CD8-positive, alpha-beta T cell (primary cell): ENCODE measurements at places on chromosomes 12 and 14.

DNA sequence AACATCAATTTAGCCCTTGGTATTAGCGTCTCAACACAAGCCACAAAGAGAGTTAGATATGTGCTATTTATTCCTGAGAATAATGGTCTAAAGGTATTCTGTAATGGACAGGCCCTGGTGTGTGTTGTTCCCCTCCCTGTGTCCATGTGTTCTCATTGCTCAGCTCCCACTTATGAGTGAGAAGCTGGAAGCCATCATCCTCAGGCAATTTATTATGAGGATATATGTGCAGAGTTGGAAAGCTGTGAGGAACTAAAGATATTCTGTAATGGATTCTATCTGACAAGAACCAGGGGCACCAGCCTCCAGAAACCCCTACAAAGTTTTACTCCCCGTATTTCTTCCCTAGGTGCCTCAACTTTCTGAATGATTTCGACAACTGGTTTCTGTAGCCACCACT, 210.8 kb downstream of the GRIN2B start:
- DNase-seq, result no peak

DNA sequence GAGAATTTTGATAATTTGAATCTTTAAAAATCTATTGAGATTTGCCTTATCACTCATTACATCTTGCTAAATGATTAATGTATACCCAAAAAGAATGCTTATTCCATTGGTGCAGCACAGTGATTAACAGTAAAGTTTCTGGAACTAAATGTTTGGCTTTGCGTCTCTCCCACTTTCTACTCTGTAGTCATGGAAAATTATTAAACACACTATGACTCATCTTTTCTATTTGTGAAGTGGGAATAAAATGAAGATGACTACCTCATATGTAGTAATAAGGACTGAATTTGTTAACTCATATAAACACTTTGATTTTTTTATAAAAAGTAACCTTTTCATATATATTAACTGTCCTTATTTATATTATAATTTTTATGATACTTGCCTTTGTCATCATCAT, 118.1 kb downstream of the RERGL start:
- DNase-seq, result no peak

- DNase-seq, result no peak
These were observed 69.4 kb downstream of the PLEKHG3 start for GRCh38 chr14:64773577-64773976.

- DNase-seq, result no peak
These were observed 357.4 kb downstream of the ATP23 start for GRCh38 chr12:58298803-58299202.

- no peak for DNase-seq
These were observed 36.0 kb downstream of the TMEM63C start for GRCh38 chr14:77217551-77217950.

DNA sequence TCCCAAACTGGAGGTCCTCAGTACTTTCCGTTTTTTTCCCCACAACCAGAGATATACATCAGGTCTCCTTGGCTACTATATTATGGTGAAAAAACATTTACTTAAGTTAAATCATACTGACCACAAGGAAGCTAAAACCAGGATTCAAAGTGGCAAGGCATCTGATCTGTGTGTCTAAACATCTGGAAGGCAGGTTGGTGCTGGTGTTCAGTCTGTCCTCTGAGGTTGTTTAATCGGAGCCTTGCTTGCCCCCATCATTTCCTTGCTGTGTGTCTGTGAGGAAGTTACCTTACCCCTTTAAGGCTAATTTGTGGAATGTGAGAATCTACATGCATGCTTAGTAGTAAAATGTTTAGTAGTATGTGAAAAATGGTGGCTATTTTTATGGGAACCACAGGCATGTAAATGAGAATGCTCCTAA, 75.6 kb downstream of the GALNT4 start:
- DNase-seq, result no peak

DNA sequence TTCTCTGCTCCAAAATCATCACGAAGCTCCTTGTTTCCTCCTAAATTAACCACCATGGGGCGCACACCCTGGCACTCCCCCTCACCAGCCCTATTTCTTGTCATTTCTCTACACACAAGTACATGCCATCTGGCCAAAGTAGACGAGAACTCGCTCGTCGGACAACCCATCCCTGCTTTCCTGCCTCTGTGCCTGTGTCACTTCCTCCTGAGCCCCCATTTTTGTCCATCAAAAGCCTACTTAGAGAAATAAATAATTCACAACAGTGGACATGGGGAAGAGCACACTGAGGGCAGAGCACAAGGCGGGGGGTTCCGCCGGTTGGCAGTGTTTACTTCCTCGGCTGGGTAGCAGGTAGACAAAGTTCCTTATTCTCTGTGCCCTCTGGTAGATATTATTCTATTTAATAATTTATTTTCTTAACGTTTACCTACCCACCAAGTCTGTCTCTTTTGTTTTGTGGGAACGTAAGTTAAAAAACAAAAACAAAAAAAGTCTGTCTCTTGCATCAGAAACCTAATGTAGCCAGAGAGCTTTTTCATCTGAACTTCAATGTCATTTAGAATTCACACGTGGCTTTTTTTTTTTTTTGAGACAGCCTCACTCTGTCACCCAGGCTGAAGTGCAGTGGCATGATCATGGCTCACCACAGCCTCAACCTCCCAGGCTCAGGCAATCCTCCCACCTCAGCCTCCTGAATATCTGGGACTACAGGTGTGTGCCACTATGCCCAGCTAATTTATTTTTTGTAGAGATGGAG, 6.0 kb downstream of the VPS37B start:
- no peak for DNase-seq

- DNase-seq, result no peak
These were observed 163.8 kb upstream of the LMNTD1 start for GRCh38 chr12:25716842-25717241.

- no peak for DNase-seq
These were observed 41.2 kb upstream of the MED13L start for GRCh38 chr12:116318576-116319232.

GRCh38 chr14:52558688-52559087, 6.1 kb downstream of the GPR137C start:
- no peak for DNase-seq

DNA sequence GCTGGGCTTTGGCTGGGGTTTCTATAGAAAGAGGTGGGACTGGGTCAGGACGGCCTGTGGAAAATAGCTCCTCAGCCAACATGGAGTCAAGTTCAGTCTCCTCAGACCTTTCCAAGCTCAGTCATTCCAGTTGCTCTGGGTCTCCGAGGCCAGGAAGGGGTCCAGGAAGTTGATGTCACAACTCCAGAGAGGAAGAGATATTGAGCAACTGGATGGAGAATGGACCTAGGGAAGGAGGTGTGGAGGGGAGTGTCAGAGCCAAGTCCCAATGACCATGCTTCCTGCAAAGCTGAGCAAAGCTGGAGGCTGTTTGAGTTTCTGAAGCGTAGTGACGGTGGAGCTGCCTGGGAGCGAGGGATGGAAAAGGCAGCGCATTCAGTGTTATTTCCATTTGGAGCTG, 86.1 kb downstream of the SLC24A4 start:
- DNase-seq, result no peak

GRCh38 chr12:34345801-34346200, 323.5 kb downstream of the ALG10 start:
- DNase-seq, result no peak

DNA sequence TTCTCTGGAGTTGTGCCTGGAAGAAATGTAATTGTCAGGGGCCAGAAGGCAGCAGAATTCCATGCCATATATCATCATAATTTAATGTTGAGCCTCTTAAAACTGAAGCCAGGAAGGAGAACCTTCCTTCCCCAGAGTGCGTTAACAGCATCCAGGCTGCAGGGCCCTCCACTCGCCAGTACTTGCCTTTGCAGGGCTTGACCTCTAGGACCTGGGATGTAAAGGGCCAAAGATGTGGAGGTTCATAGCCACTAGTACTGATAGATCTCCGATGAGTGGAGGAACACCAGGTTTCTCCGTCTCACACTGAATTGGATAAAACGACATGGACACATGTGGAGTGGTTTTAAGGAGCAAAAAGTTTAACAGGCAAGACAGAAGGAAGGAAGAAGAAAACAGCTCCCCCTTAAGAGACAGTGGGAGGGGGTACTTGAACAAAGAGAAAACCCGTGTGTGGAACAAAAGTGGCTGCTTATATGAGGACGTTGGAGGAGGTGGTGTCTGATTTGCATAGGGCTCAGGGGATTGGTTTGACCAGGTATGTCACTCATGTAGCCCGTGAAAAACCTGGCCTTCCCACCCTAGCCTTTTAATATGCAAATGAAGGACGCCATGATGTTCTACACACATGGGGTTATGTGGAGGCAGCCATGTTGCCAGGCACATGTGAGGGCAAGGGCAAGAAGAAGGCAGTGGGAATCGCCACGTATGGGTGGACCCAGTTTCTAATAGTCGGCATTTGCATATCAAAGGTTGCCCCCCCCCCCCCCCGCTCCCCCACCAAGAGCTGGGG, 38.8 kb upstream of the WSCD2 start:
- no peak for DNase-seq

GRCh38 chr12:70045036-70045435, 198.2 kb upstream of the CNOT2 start:
- no peak for DNase-seq

DNA sequence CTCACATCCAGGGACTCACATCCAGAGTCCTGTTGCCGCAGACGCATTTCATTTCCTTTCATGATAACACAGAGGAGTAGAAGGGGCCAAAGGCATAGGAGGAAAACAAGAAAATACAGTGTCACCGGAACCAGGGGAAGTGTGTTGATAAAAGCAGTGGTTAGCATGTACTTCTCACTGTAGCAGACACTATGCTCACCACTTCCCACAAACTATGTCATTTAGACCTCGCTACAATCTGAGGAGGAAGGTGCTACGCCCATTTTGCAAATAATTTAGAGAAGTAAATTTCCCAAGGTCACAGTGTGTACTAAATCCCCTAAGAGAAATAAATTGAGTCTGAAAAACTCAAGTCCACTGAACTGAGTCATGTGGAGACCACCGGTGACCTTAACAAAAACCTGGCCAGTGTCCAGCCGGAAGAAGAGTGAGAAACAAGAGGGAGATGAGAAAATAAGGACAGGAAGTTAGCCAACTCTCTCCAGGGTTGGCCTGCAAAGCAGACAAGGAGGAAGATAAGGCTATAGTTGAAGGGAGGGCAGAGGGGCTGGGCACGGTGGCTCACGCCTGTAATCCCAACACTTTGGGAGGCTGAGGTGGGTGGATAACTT, 25.8 kb upstream of the TMCC3 start:
- DNase-seq, result peak; percentile 15

GRCh38 chr12:52156311-52156710, 35.5 kb downstream of the KRT80 start:
- DNase-seq, result no peak

DNA sequence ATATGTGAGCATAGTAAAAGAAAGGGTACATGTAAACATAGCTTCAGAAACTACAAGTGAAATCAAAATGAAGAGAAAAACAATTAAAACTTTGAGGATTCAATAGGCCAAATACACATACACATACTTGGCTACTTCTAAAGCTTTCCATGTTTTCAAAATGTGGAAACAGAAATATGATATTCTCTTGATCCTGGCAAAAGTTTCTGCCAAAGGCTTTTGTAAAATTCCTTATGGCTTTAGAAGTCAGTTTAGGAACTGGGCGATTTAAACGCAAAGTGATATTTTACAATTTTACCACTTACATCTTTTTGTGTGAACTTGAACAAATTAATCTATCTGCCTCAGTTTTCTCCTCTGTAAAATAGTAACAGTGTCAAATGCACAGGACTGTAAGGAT, 756.4 kb downstream of the C12orf50 start:
- no peak for DNase-seq

DNA sequence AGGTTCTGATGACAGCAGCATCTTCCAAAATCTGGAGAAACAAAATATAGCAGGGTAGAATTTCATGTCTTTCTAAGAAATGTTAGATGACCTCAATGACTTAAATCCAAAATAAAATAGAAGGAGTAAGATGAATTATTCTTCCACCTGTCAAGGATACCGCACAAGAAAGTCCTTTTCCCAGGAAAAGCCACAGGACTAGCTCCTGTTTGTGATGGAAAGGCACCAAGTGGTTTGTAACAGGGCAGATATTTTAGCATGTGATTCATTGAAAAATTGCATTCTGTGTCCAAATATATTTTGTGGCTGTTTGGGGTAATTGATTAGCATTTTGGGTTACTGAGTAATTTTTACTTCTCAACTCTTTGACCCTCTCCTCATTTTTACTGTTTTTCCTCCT, 2.7 kb downstream of the CD163L1 start:
- no peak for DNase-seq

- no peak for DNase-seq
These were observed 62.1 kb downstream of the ZNF664 start for GRCh38 chr12:124035163-124035562.

- DNase-seq, result no peak
These were observed 48.5 kb downstream of the IFNG-AS1 start for GRCh38 chr12:68037616-68038255.

GRCh38 chr12:88889326-88890110, 309.2 kb upstream of the KITLG start:
- no peak for DNase-seq

DNA sequence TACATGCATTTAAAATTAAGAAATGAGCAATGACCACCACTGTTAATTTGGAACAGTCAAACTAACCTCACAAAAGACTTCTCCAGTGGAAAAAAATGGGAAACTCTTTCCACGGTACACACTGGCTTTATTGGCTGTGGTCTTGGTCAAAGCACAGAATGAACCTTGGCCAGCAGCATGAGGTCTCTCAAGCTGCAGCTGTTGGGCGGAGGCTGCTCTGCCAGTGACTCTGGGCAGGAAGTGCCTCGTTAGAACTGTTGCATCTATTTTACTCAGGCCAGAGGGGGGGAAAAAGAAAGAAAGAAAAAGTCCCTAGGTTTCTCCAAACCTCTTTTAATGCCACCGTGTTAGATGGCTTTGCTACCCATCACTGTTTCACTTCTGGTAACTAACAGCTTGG, 279.8 kb upstream of the DIO2 start:
- DNase-seq, result no peak

- no peak for DNase-seq
These were observed 60.5 kb downstream of the AMN start for GRCh38 chr14:102982852-102983470.

DNA sequence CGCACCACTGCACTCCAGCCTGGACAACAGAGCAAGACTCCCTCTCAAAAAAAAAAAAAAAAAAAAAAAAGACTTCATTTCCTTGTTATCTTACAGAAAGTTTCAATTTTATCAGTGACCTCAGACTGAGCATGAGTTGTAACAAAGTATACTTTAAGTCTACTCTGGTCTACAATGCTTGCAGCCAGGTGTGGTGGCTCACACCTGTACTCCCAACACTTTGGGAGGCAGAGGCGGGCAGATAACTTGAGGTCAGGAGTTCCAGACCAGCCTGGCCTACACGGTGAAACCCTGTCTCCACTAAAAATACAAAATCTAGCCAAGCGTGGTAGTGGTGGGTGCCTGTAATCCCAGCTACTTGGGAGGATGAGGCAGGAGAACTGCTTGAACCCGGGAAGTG, 18.0 kb downstream of the HNRNPC start:
- no peak for DNase-seq

- no peak for DNase-seq
These were observed 27.8 kb upstream of the CACNA2D4 start for GRCh38 chr12:1946296-1946695.

- DNase-seq, result no peak
These were observed 116.2 kb upstream of the TMEM260 start for GRCh38 chr14:56463271-56463890.
